ENCODE measurements at places on chromosomes 2 and 18.

GRCh38 chr2:61959381-61960293, 54.2 kb downstream of the COMMD1 start:
- no peak for DNase-seq

- no peak for DNase-seq
Measured at GRCh38 chr2:120291401-120292311, 39.0 kb downstream of the RALB start.

- DNase-seq, result no peak
Measured at GRCh38 chr2:183034806-183035205, 3.5 kb downstream of the NCKAP1 start.

DNA sequence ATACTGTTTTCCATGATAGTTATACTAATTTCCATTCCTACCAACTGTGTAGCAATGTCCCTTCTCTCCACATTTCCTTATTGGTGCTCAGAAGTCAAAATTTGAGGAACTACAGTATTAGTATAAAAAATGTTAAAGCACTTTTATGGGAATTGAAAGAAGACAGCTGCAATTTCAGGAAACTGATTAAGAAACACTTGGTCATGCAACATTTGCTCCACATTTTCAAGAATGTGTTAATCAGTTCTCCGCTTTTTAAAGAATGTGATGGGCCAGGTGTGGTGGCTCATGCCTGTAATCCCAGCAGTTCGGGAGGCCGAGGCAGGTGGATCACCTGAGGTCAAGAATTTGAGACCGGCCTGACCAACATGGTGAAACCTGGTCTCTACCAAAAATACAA, 33.6 kb upstream of the MGAT4A start:
- no peak for DNase-seq

GRCh38 chr2:105378921-105379383, 19.9 kb downstream of the FHL2 start:
- DNase-seq, result no peak

GRCh38 chr2:64695721-64696261, 42.1 kb upstream of the SERTAD2 start:
- no peak for DNase-seq

DNA sequence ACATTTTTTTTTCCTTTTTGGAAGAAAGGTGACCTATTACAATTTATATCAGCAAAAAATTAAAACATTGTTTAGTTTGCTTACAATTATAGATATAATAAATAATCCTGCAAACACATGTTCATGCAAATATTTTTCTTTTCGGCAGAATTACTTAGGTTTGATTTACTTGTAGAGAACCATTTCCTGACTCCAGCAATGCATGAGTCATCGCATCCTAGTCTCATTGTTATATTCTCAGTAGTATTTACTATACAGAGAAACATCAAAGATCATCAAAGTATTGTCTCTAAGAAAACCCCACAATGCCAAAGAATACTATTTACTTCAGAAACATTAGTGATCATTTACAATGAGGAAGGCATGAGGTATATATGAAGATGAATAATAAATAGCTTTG, 40.4 kb upstream of the MTIF2 start:
- DNase-seq, result no peak

- no peak for DNase-seq
Measured at GRCh38 chr2:220241423-220241822, 614.0 kb downstream of the SLC4A3 start.

DNA sequence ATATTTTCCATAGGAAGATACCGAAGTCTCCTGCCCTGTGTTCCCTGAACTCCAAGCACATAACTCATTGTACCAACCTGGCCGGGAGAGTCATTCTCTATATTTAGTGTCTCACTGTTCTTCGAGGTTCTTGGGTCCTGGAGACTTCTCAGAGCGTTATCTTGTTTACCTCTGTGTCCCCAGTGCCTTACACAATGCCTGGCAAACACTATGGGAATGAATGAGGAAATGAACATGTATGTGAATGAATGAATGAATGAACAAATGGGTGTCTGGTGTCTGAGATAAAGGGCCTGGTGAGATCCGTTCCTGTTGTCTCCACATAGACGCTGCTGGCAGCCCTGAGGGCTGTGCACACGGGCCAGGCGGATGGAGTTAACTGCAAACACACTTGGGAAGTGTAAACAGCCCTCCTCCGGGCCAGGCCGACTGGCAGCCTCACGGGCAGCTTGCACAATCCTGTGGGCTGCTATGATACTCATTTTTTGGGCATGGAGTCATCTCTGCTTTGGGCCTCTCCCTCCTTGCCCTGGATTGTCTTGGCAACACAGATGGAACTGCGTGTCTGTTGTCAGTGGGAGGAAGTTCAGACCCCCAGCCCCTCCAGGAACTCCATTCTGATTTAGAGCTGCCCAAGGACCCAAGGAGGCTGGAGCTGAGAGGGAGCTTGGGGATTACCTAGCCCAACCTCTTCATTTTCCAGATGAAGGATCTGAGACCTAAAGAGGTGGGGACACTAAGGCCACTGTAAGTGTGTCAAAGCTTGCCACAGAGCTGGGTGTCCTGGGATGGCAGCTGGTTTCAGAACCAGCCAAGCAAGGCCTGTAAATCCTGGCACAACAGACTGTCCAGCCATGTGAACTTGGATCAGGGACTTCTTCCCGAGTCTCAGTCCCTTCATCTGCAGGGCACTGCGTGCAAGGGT, 124.4 kb downstream of the INHBB start:
- DNase-seq, result no peak

DNA sequence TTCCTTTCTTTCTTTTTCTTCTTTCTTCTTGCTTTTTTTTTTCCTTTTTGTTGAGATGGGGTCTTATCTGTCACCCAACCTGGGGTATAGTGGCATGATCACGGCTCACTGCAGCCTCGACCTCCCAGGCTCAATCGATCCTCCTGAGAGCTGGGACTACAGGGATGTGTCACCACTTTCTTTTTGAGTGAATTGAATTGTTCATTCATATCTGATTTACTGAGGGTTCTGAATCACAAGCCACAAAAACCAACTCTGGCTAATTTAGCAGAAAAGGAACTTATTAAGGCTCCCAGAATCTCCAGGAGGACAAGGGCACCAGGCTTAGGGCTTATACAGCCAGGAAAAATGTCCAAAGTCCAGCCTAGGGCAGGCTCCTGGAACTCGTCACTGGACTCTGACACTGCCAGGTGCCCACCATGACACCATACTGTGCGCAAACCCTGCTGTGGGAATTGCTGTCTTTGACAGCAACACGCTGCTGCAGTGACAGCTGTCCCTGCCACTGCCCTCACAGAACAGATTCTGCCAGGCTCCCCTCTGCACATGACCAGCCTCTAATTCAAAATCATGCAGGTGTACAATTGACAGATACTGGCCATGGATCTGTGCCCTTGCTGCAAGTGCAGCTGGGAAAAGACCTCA, 42.9 kb upstream of the EML6 start:
- DNase-seq, result peak; percentile 34

GRCh38 chr2:11393711-11394236, 49.3 kb upstream of the ROCK2 start:
- DNase-seq, result no peak

DNA sequence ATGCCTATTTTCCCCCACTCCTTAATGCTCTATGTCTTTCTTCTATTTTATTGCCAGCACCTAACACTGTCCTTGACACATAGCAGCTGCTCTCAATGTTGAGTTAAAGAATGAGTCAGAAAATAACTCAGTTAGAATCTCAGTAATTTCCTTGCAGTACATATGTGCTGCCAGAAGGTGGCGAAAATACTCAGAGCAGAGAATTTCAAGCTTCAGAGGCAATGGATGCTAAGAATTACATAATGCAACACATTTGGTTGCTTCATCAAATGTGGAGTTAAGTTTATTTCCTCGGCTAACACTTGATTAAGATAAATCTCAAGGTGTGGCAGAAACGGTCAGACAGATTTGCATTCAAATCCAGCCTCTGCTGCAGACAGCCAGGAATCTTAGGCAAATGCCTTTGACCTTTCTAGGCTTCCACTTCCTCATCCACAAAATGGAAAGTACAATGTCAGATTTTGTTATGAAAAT, 105.6 kb downstream of the VSNL1 start:
- no peak for DNase-seq

All from stimulated activated CD8-positive, alpha-beta memory T cell treated with anti-CD3 and anti-CD28 coated beads, Interleukin-15, amount 100 ng/mL, for 48 hours (primary cell).